ENCODE measurements at places on chromosomes 7 and 10.

- DNase-seq: no peak
Observed at GRCh38 chr10:61832866-61833481, 68.5 kb upstream of the ARID5B start.

GRCh38 chr7:117888627-117889026, 15.4 kb upstream of the CTTNBP2 start:
- no peak for DNase-seq

- DNase-seq: no peak
Observed at GRCh38 chr10:92965314-92965713, 95.3 kb upstream of the CYP26C1 start.

GRCh38 chr10:100043796-100044195, 34.0 kb upstream of the DNMBP start:
- DNase-seq: no peak

DNA sequence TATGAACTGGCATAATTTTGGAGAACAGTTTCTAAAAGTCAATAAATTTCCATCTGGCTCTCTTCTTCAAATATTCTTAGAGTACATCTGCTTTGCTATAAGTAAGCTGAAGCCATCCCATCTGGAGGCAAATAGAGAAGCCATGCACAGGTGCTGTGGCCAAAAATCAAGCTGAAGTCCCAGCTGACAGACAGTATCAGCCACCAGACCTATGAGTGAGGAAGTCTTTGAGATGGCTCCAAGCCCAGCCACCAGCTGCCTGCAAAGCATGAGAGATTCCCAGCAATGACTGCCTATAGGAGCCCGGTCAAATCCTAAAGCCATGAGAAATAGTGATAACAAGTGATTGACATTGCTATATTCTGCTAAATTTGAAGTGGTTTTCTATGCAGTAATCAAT, 21.7 kb upstream of the PRSS58 start:
- DNase-seq: no peak

- no peak for DNase-seq
Observed at GRCh38 chr10:85402541-85402940, 964.1 kb downstream of the GRID1 start.

- no peak for DNase-seq
Observed at GRCh38 chr7:79149831-79150230, 303.6 kb downstream of the MAGI2 start.

- no peak for DNase-seq
Observed at GRCh38 chr7:74573512-74573911, 84.0 kb upstream of the GTF2I start.

DNA sequence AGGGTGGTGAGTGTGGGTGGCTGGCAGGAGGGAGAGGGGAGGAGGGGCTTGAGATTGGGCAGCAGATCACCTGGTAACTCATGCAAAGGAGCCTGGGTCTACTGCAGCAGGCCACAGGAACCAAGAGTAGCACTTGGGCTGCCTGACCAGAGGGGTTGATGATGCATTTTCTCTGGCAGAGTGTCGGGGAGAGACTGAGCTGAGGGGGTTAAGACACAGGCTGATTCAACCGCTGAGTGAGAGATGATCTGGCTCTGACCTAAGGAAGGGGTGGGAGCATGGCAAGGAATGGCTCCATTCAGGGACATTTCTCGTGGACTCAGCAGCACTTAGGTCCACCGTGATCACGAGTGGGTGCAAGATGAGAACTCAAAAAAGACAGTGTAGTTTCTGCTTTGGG, 115.5 kb upstream of the STK17A start:
- DNase-seq: no peak

DNA sequence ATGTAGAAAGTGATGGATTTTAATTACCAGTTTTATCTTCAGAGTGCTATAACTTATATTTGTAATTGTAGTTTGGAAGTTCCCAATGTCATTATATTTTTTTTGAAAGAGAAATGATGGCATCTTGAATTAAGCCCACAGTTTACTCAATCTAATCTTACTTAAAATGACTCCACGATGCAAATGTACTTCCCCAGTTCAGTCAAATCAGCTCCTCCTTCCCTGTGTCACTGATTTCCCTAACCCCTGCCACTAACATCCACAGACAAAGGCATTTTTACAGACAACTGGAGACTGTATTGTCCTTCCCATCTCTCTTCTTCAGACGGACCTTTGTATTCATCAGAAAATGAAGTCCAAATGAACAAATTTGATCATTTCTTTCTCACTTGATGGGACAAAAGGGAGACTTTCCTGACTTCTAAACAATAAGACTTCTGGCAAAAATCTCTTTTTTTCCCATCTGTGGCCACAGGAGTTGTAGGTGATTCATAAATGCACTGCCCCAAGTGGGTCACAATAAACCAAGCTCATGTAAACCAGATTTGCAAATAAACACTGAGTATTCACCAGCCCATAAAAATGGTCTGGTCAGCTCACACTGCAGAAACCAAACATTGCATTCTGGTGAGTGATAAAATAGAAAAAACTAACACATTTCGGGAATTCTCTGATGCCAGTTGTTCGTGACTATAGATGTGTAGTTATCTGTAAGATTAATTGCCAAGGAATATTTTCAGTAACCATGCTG, 162.9 kb downstream of the FANK1 start:
- no peak for DNase-seq

DNA sequence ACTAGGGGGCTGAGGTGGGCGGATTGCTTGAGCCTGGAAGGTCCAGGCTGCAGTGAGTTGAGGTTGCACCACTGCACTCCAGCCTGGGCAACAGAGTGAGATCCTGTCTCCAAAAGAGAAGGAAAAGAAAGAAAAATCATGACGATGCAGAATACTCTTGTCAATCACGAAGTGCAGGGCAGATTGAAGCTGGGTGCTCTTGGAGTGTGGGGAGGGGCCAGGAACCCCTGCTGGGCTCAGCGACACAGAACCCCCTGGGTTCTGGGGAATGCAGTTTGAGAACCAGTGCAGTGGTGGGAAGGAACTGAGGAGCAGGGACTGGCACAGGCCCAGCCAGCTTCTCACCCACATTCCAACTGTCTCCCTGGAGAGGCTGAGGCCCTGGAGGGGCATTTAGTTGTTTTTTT, 10.8 kb upstream of the INTS1 start:
- no peak for DNase-seq

- DNase-seq: no peak
Observed at GRCh38 chr10:132627666-132628531, 90.3 kb downstream of the INPP5A start.

GRCh38 chr10:123512901-123513775, 153.0 kb upstream of the GPR26 start:
- DNase-seq: no peak
